DMS79 treated with DMSO at 0.1 percent for 48 hours (cell line): ENCODE measurements at places on chromosomes 6 and 20.

DNA sequence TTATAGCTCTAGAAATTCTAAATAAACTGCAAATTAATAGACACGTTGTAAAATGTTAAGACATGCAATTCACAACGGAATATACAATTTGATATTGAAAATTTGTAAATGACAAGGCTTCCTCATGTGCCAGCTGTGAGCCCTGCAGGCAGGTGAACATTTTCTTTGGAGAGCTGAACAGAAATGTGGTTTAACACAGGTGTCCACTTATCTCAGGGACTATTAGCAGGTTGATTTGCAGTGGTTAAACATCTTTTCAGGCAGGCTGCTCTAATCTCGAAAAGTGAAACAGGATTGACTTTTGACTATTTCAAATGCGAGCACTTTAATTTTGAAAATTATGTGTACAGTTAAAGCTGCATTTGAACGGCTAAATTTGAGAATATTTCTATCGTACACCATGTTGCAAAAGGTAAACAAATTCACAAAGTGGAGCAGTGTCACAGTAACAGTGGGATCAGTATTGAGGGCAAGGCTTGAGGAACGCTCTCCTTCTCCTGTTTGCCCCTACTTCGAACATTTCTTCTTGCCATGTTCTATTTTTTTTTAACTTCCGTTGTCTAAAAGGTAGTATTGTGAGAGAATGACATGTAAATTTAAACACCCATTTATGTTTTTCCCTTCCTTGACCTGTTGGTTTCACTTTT lies 210.8 kb downstream of the CDKAL1 start:
- peak; percentile 87 for DNase-seq

DNA sequence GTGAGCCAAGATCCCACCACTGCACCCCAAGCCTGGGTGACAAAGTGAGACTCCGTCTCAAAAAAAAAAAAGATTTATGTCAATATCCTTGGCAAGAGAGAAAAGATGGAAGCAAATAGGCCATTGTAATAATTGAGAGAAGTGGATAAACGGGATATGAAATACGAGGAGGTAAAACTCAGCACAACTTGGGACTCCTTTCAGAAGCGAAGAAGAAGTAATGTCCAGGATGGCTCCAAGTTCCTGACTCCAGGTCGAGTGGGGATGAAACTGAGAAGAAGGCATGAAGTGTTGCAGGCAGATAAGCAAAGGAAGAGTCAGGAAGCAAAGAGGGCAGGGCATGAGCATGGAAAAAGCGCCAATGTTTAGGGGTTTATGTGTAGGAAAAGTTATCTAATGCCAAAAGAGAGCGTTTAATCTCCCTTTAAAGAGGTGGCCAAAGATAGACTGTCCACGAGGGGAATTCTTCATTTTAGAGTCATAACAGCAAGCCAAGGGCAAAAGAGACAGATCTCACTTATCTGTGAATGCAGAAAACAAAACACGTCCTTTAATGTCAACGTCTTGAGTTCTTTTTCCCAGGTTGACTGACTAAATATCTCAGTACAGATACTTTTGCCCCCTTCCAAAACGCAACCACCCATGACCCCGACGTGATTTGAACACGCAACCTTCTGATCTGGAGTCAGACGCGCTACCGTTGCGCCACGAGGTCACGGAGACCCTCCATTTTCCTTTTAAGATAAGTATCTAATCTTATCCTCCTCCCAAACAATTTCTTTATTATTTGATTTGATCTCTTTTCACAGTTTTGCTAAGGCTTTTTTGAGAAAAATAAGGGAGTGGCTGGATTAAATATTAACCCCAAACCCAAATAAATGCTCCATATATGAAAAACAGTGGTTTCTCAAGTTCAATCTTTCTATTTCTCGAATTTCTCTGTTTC lies 46.3 kb upstream of the BTN3A2 start:
- no peak for DNase-seq

GRCh38 chr20:53707371-53708055 lies 113.9 kb upstream of the ZNF217 start:
- no peak for DNase-seq

- no peak for DNase-seq
Measured at GRCh38 chr6:42411406-42411805, 40.3 kb downstream of the TRERF1 start.

DNA sequence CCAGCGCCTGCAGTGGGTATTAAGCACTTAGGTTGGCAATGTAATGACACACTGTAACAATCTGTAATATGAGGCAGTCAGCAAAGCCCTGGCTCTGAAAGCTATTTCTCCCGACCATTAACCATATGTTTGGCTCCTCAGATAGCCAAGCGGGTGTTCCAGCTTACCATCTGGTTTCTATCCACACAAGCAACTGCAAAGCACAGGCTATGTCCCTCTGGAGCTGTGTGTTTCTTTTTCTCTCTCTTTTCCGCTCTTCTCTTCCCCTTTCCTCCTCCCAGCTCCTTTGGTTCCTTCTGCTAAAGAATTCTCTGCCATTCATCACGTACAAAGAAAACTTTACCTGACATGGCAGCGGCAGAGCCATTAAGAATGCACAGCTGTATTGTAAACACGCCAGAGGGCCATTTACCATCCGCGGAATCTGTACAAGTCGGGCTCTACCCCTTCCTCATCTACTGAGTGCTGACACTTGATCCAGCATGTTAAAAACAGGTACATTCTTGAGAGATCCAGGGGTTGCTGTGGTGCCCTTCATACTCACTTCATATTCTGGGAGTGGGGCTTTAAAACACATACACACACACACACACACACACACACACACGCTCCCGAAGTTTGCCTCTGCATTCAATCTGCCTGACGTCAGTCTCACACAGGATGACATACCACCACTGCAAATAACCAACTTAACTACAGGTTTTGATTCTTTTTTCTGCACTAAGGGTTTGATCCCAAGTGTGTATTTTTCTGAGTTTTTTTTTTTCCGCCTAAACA lies 77.2 kb downstream of the BACH2 start:
- peak; percentile 80 for DNase-seq

GRCh38 chr20:11682285-11682684 lies 235.4 kb upstream of the BTBD3 start:
- DNase-seq = no peak

DNA sequence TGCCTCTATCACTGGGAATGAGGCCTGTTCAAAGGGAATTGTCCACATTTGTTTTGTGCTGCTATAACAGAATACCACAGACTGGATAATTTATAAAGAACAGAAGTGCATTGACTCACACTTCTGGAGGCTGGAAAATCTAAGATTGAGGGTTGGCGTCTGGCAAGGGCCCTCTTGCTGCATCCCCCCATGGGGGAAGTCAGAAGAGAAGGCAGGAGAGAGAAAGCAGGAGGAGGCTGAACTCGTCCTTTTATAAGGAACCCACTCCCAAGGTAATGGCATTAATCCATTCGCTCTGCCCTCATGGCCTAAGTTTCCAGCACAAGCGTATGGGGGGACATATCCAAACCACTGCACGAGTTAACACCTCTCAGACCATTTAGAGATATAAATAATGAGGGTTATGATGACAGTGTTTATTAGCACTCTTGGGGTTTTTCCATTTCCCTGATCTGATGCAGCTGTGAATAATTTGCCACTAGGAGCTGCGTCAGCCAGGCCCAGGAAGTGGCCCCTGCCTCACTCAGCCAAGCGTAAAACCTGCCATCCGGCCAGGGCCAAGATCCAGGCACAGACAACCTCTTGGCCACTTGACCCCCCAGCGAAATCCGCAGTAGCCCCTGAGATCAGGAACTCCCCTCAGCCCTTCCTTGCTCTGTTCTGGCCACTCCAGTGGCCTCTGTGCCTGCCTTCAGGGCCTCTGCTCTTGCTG lies 14.2 kb upstream of the SLCO4A1 start:
- peak; percentile 15 for DNase-seq

DNA sequence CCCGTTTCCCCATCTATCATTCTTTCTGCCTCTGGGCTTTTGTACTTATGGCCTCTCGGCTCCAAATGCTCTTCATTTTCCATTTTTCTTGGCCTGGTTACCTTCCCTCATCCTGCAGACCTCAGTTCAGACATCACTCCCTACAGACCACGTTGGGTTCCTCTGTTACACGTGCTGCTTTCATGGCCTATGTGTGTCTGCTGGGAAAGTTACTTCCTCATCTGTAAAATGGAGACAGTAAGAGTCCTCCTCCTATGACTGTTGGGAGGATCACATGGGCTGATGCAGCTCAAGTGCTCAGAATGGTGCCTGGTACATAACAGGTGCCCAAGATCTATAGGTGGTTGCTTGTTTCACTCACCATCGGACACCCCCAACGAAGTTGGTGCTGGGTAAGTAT lies 13.5 kb downstream of the KCNK17 start:
- DNase-seq = no peak

- DNase-seq = peak; percentile 14
Measured at GRCh38 chr6:11094411-11094851, 797 bp downstream of the SMIM13 start.

- DNase-seq = no peak
Measured at GRCh38 chr6:168376811-168377483, 57.4 kb upstream of the DACT2 start.

- DNase-seq = no peak
Measured at GRCh38 chr20:14832630-14833029, 495.2 kb upstream of the FLRT3 start.

- DNase-seq = no peak
Measured at GRCh38 chr6:141963543-141964295, 169.0 kb upstream of the GJE1 start.

DNA sequence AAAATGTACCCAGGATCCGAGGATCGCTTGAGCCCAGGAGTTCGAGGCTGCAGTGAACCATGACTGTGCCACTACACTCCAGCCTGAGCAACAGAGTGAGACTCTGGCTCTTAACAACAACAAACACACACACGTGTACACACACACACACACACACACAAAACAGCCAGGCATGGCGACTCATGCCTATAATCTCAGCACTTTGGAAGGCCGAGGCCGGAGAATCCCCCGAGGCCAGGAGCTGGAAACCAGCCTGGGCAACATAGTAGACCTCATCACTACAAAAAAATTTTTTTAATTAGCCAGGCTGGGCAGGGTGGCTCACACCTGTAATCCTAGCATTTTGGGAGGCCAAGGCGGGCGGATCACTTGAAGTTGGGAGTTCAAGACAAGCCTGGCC lies 23.3 kb upstream of the ARFGEF2 start:
- DNase-seq = no peak

- DNase-seq = no peak
Measured at GRCh38 chr6:99219788-99220187, 129.7 kb downstream of the FAXC start.

DNA sequence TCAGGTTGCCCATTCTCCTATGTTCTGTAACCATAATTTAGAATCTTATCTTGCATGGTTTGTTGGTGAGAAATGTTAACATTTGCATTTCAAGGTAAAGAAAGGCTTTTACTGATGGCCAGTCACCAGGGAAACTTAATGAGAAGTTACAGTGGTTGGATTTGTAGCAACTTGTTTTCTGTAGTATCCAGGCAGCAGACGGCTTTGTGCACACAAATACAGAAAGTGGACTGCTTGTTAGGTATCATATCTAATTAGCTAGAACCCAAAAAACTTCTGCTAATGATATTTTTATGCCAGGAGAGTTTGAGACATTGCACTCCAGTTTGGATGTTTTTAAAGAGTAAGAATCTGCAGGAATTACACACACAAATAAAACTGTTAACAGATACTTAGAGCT lies 578.0 kb downstream of the DOK5 start:
- DNase-seq = no peak

GRCh38 chr6:157265635-157266034 lies 57.7 kb downstream of the TMEM242 start:
- DNase-seq = peak; percentile 56

DNA sequence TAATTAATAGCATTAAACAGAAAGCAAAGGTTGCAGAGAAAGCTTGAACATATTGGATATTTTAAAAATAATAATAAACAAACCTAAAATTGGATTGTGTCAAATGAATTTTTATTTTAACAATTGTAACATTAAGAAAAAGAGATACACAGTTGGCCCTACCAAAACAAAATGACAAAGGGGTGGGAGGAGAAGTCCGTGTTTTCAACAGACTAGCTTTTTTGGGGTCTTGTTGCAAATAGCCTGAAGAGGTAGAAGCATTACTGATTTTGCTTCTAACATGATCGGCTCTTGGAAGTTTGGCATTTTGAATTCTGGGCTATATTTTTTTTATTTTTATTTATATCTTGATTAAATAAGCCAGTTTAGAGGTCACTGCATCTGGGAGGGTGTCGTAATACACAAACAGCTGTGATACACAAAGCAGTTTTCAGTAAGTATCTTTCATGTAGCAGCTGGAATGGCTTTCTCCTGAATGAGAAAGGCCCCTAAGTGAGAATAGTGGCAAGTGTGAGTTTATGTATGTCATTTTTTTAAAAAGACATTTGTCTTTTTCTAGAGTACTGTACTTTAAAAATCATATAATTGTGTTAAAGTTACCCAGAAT lies 85.5 kb upstream of the ZNF217 start:
- no peak for DNase-seq

- no peak for DNase-seq
Measured at GRCh38 chr6:44189257-44189656, 27.5 kb upstream of the MYMX start.

DNA sequence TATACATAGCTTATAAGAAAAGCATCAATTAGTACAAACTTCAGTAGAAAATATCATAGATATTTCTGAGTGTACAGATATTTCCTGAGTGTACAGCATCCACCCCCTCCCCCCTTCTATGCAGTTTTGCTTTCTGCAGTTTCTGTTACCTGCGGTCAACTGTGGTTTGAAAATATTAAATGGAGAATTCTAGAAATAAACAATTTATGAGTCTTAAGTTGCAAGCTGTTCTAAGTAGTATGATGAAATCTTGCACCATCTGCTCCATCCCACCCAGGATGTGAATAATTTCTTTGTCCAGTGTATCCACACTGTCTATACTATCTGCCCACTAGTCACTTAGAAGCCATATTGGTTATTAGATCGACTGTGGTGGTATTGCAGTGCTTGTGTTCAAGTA lies 15.8 kb upstream of the GPR63 start:
- no peak for DNase-seq

DNA sequence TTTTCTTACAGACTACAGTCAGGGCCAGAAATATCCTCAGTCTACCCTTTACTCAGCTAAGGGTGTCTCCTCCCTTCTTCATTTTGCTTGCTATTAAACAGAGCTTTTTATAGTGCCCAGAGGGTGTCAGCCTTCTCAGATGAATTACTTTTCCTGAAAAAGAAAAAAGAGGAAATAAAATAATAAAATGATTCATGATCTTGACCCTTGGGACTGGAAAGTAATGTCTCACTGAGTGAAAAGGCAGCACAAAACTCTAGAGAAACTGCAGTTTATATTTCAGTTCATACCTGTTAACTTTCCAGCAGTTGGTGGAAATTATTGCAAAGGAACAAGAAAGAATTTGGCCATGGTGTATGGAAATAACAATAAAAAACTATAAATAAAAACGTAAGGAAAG lies 170.6 kb downstream of the IBTK start:
- no peak for DNase-seq
